ENCODE measurements at places on chromosomes 5 and 9.

- DNase-seq = no peak
These were observed 114.3 kb downstream of the SLC1A3 start for GRCh38 chr5:36720688-36721087.

DNA sequence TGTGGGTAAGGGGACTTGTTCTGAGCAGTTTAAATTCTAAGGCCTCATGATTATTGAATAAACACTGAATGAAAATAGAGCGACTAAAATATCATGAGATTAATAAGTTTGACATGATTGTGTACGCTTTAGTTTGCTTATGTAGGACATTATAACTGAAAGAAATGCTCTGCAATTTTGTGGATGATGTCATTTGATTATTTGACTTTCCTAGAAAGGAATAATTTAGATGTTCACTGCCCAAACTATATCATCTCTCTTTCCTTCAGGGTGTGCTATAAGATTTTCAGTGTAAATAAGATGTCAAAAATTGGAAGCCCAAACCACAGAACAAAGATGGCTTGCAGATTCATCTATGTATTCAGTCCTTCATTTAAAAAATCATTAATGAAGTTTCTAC lies 115.7 kb upstream of the MTAP start:
- no peak for DNase-seq

- no peak for DNase-seq
These were observed 3.4 kb upstream of the FGFR4 start for GRCh38 chr5:177083357-177083756.

- DNase-seq = no peak
These were observed 81.5 kb downstream of the PALM2AKAP2 start for GRCh38 chr9:109861499-109861898.
